Femur (tissue), 1 donor: ENCODE measurements at places on chromosomes 16 and 17.

- no peak for DNase-seq
Observed at GRCh38 chr17:6660805-6661463, 9.4 kb downstream of the C17orf100 start.

DNA sequence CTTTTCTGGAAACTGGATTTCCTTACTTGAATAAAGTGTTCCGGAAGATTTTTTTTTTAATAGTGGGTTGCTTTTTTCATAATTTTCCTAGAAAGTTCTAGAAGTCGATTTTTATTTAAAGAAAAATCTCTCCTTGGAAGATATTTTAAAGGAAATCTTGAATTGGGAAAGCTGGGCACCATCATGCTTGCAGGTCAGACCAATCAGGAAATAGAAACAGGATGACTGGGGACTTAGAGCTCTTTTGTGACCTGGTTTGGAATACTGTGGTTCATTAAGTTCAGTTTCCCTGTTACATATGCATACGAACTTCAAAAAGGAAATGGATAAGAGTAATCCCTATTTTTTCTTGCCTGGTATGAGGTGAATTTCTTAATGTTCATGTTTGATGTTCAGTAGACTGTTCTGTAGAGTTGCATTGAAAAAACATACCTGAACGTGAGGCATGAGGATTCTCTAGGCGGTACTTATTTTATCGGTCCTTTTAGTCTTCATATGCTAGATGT lies 1.2 kb downstream of the NFATC3 start:
- DNase-seq, result no peak

GRCh38 chr16:11143372-11144035 lies 112.5 kb downstream of the SOCS1 start:
- no peak for DNase-seq

DNA sequence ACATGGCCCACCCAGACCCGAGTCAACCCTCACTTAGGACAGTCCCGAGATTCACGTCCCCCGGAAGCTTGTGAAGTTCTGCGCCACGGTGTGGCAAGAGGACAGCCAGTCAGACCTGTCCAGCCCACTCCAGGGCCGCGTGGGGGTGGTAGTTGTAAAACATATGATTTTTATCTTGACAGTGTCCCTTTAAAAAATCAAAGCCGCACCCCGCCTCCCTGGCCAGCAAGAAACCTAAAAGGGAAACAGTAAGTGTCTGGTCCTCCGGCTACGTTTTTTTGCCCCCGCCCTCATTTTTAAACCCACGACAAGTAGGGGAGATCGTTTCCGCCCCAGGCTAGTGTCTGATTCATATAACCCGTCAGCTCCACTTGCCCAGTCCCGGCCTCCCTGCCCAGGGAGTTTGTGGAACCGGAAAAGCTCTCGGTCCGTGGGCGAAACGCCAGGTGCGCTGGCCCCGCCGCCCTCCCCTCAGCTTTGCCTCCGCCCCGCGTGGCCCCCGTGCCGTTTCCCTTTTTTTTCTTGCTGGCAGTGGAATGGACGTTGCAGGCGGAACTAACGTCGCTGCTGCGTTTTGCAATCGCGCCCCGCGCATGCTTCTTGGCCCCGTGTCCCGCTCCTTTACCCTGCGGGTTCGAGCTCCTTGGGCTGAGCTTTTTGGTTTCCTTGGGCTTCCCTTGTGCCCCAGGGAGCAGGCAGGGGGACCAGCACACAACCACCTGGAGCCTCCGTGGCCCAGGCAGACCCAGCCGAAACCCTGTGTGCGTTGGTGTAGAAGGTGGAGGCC lies 13.3 kb upstream of the NUDT16L1 start:
- DNase-seq, result peak; percentile 81

- DNase-seq, result no peak
Observed at GRCh38 chr16:53433930-53434376, 318 bp upstream of the RBL2 start.

DNA sequence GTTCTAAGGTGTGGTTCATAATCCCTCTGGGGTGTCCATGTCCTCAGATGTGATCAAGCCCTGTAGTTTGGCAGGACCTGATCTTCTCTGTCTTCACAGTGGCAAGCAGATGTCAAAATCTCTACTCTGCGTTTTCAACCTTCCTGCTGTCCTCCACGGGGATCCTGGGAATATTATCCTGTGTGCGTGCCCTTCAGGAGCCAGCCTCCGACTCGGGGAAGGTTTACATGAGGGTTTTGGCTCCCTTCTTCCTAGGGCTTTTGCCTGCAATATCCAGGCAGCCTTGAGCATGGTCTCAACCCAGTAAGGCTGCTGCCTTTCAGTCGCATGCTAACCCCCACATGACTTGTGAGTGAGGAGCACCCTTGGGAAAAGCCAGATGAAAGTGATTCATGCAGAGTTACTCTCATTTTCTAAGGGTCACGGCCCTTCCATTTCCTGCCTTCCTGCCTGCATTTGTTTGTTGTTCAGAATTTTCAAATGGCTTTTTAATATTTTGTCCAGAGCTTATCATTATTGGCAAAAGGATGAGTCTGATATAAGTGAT lies 202.2 kb upstream of the CHMP6 start:
- DNase-seq, result no peak

- DNase-seq, result no peak
Observed at GRCh38 chr17:7756968-7757367, 39.4 kb downstream of the DNAH2 start.

GRCh38 chr16:11586378-11586855 lies 302 bp downstream of the LITAF start:
- no peak for DNase-seq

- DNase-seq, result no peak
Observed at GRCh38 chr16:48287239-48287638, 39.9 kb upstream of the ABCC11 start.

DNA sequence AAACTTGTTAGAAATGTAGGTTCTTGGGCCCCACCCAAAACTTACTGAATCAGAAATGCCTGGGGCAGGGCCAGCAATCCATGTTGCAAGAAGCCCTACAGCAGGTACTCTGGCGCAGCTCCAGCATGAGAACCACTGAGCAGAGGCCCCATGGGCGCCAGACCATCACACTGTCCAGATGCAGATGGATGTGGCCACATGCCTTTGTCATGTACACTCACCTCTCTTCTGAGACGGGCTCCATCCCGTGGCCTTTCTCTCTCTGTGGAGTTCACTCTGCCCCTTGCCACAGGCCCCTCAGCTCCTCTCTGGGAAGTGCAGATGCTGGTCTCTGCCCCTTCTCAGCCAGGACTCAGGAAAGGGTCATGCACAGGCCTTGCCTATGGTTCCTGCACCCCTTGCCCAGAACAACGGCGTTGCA lies 2.3 kb upstream of the CCNF start:
- no peak for DNase-seq
